Naive thymus-derived CD8-positive, alpha-beta T cell (primary cell): ENCODE measurements at places on chromosomes 3 and 15. TPM values are rescaled to one million over a fixed set of nuclear protein-coding genes. Genes with fewer than 3 reads are reported as not detected.

- DNase-seq: no peak
These were observed 60.5 kb upstream of the TFRC start for GRCh38 chr3:196142202-196142956.

DNA sequence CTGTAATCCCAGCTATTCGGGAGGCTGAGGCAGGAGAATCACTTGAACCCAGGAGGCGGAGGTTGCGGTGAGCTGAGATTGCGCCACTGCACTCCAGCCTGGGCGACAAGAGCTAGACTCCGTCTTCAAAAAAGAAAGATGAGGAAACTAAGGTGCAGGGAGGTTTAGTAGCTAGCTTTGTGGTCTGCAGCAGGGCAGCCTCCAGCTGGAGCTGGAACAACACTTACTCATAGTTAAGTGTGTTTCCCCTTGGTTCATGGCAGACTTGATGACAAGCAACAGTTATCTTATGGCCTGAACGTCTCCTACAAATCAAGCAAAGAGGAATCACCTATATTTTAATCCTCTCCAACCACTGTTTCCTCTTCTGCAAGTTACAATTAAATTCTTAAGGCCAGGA, 12.6 kb downstream of the KAT2B start:
- no peak for DNase-seq

- no peak for DNase-seq
These were observed 21.4 kb downstream of the BMF start for GRCh38 chr15:40087068-40087810.

GRCh38 chr3:3636815-3637214, 162.4 kb upstream of the LRRN1 start:
- DNase-seq: no peak

GRCh38 chr3:146884721-146885120, 279.6 kb upstream of the PLSCR5 start:
- DNase-seq: no peak

The ZNF609 gene
- total RNA-seq: 66.1 TPM

- DNase-seq: no peak
These were observed 125.4 kb upstream of the RAD18 start for GRCh38 chr3:9088441-9089353.

DNA sequence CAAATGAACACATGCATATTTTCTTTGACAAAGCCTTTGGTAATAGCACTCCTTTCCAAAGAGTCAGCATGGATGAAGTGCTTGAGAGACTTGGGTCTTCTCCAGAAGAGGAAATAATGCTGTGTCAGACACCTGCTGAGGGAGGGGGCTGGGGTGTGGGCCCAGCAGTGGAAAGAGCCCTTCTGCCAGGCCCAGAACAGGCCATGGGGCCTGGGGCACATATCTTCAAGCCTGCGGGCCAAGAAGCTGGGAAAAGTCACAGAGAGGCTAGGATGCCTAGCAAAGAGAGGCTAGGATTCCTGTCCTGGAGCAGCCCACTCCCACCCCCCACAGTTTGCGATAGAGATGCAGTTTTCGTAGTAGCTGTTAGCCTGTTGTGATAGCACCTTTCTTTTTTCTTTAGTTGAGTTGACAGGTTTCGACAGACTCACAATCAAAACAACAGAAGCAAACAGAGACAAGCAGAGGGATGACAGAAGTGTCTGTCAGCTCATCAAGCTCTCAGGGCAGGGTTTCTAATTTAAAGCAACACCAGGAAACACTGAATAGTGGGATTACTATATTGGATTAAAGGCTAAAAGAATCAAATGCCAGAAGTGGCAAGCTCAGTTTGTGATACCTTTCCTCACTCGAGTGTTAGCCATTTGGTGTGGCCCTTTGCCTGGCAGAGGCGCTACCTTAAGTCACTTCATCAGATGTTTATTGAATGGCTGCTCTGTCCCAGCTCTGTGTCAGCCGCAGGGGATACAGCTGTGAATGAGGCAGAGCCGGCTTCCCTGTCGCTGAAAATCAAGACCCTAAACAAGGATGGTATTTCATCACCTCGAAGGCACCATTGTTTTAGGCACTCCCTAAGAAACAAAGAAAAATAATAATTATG, 19.0 kb downstream of the CMTM7 start:
- no peak for DNase-seq

DNA sequence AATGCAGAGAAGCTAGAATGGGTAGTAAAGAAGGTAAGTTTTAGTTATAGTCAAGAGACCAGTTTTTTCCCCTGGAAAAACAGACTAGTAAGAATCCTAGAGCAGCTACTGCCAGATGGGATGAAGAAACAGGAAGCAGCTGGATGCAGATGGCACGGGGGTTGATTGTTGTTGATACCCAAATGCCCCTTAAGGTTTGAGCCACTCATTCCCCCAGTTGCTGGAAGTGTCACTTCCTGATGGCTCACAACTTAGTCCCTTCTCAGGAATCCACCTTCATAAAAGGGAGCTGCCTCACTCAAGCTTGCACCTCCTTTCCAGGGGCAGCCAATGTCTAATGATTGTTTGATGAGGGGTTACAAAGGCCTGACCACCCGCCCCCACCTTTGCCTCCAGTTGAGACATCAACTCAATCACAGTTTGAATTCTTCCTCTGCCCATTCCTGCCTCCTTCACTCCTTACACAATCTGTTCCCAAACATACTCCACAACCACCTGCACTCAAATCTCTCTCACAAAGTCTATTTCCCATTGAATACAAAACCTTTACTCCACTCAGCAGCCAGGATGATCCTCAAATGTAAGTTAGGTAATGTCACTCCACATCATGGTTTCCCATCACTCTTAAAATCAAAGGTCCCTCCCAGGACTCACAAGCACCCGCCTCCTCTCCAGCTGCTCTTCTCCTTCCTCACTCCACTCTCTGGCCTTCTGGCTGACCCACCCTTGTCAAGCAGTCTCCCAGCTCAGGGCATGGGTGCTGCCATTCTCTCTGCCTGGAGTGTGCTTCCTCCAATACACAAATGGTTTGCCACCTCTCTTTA, 450.1 kb upstream of the THBS1 start:
- DNase-seq: no peak

GRCh38 chr3:100953103-100953502, 40.1 kb downstream of the ABI3BP start:
- no peak for DNase-seq

- no peak for DNase-seq
These were observed 13.5 kb downstream of the EFHB start for GRCh38 chr3:19920401-19921080.

- peak; percentile 32 for DNase-seq
These were observed 3.6 kb upstream of the RASL12 start for GRCh38 chr15:65071381-65071811.

- DNase-seq: no peak
These were observed 141.4 kb upstream of the MRPS22 start for GRCh38 chr3:139202226-139202958.

DNA sequence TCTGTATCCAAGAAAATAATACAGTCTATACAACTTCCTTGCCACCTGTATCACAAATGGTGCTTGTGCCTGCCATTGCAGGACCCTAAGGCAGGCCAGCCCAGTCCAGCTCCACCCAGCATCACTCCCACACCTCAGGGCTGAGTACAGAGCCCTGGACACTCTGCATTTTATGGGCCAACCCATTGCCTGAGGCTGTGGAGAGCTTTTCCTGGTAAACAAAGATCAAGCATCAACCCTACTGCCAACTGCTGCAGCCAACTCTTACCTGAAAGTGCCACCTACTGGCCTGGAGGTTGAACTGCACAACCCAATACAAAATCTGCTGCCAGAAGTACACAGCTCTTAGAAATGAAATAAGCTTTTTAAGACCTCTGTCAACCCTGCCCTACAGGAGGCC, 1082.2 kb downstream of the NAALADL2 start:
- DNase-seq: no peak

DNA sequence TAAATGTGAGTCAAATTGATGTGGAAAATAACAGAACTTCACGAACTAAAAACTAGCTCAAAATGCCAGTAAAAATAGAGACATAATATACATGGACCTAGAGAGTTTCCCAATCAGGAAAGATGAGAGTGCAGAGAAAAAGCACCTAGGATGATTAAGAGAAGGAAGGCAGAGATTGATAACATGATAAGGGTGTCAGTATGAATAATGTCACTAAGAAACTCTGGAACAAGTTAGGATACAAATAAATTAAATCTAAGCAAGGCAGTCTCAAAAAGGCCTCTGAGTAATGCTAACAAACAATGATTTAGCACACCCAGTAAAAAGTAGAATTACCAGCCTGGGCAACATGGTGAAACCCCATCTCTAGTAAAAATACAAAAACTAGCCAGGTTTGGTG, 304.7 kb upstream of the DPPA4 start:
- no peak for DNase-seq

DNA sequence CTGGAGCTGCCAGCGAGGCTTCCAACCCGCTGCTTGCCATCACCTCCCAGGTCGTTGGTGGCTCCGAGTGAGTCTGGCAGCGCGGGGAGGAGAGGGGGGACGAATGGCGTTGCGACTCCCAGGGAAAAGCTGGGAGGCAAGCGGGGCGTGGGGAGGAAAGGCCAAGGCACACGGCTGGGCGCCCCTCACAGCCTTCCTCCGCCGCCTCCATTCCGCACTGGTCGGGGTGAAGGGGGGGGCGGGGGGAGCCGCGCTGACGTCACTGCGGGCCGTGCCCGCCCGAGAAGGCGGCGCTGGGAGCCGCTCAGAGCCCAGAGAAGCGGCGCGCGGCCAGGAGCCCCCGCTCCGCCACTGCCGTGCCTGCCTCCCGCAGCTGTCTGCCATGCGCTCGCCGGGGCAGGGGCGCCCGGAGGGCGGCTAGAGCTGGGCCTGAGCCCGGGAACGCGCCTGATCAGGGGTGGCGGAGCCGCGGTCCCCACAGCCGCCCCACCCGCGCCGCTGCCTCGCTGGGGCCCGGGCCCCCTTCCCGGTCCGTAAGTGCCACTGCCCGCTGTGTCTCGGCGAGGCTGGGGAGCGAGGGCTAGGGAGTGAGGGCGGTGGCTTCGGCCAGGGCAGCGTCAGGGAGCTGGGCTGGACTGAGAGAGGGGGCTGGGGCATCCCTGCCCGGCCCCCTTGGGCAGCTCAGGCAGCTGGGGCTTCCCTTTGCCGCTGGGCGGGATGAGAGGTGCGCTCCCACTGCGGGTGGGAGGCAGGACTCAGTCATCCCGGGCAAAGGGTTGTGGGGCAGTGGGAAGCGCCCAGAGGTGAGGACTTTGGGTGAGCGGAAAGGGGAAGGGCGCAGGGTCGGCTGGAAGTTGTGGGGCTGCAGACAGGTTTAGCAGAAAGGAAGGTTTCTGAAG, 27.8 kb upstream of the POLG start:
- DNase-seq: no peak

The TICRR gene
- 0.16 TPM for total RNA-seq

DNA sequence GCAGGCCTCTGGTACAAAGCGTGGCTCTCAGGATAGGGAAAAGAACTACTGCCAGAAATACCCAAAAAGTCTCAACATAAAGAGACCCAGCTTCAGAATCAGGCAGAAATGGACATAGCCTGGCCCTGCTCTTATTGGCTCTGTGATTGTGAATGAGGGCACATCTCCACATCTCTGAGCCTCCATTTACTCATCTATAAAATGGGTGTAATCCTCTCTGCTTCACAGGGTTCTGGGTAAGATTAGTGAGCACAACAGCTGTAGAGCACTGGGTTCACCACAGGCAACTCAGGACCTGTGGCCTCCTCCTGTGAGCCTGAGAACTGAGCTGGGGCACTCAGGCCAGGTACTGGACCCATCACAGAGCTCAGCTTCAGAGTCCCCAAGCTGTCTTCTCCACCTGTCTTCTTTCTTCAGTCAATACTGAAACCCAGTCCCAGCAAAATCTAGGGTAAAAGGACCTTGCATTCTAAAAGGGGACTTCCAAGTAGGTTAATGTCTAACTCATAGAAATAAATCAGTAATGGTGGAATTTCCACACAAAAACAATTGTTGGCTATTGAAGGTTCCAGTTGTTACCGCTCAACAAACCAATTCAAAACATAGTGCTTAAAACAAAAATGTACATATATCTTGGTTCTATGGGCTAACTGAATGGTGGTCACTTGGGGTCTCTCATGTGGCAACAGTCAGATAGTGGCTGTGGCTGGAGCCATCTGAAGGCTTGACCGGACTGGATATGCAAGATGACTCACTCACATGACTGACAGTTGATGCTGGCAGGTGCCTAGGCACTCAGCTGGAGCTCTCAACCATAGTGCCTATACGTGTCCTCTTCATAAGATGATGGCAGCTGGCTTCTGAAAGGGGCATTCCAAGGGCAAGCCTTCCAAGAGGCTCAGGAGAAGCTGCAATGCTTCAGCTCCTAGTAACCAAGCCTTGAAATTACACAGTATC, 47.3 kb downstream of the TRIM42 start:
- DNase-seq: no peak

- DNase-seq: no peak
These were observed 122.2 kb upstream of the TP63 start for GRCh38 chr3:189508784-189509501.

The CYP1A2 gene
- total RNA-seq: not detected

The FBXO40 gene
- total RNA-seq: not detected

The P2RY1 gene
- not detected for total RNA-seq

The RTF1 gene
- total RNA-seq: 36.3 TPM

GRCh38 chr3:64311424-64312061, 86.3 kb upstream of the PRICKLE2 start:
- no peak for DNase-seq
